Hematopoietic multipotent progenitor cell treated with erythropoietin and hydrocortisone succinate and interleukin-3 and kit ligand, for 17 days (in vitro differentiated cells): ENCODE measurements at places on chromosomes 6 and 20.

GRCh38 chr6:160300076-160300695 lies 41.6 kb upstream of the SLC22A2 start:
- no peak for DNase-seq

- DNase-seq = no peak
Measured at GRCh38 chr6:85402922-85403321, 47.0 kb upstream of the NT5E start.

- no peak for DNase-seq
Measured at GRCh38 chr6:17297271-17298080, 16.3 kb downstream of the RBM24 start.

DNA sequence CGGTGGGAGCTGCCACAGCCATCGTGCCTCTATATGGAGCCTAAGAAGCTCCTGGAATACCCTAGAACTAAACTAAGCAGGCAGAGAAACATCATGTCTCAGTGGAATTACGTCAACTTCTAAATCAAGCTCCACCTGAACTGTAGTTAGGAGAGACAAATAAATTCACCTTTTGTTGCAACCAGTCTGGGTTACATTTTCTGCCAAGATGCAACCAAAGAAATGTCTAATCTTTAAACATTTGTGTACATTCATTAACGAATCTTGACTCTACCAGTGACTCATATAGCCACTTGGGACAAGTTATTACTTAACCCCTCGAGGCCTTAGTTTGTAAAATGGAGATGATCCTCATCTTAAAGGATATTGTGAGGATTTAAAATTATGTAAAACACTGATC lies 8.9 kb downstream of the PTPRK start:
- no peak for DNase-seq

GRCh38 chr20:19269737-19270340 lies 57.4 kb downstream of the SLC24A3 start:
- DNase-seq = no peak

- no peak for DNase-seq
Measured at GRCh38 chr6:39411465-39411864, 89.0 kb upstream of the KCNK16 start.

GRCh38 chr6:108945681-108946159 lies 97.5 kb downstream of the ARMC2 start:
- DNase-seq = no peak

DNA sequence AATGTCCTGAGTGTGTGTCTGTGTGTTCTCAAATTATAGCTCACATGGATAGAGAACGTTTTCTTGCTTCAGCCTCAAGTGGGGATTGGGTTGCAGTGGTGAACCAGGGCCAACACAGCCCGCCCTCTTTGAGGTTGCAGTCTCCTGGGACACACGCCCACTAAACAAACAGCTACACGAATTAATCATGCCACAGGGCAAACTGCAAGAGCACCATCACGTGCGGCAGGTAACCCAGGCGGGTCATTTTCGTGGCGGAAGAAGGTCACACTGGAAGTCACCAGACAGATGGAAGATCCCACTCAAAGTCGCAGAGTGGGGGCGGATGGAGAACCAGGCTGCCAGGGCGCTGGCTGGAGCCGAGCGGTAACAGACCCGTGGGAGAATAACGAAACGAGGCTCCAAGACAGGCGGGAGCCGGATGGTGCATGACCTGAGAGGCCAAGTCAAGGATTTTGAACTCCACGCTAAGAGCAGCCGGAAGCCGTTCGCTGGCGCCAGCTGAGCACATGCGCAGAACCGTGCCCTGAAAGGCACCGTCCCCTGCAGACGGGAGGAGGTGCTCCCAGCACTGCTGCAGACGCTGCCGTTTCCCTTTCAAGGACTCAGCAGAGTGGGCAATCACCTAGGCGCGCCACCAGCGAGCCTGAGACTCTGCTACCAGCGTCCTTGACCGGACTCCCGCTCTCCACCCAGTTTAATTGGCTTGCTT lies 10.7 kb downstream of the DLL1 start:
- DNase-seq = no peak

- no peak for DNase-seq
Measured at GRCh38 chr6:121912905-121913304, 477.5 kb downstream of the GJA1 start.

DNA sequence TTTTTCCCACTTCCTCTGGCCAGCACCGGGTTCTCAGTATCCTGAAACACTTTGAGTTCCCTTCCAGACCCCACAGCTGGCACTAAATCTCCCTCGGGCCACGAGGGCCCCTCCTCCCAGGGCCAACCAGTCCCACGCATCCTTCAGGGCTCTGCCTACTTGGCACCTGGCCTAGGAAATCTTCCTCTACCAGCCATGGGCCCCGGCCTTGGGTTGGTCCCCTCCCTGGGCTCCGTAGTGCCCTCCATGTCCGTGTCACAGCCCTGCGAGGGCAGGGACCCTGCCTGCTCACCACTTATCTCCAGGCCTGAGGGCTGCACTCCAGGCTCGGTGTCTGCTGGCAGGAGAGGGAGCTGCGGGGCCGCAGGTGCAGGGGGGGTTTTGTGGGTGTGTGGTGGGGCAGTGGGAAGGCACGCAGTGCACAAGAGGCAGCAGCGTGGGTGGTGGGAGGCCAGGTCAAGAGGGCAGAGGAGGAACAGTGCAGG lies 48.8 kb upstream of the CDH22 start:
- DNase-seq = no peak

DNA sequence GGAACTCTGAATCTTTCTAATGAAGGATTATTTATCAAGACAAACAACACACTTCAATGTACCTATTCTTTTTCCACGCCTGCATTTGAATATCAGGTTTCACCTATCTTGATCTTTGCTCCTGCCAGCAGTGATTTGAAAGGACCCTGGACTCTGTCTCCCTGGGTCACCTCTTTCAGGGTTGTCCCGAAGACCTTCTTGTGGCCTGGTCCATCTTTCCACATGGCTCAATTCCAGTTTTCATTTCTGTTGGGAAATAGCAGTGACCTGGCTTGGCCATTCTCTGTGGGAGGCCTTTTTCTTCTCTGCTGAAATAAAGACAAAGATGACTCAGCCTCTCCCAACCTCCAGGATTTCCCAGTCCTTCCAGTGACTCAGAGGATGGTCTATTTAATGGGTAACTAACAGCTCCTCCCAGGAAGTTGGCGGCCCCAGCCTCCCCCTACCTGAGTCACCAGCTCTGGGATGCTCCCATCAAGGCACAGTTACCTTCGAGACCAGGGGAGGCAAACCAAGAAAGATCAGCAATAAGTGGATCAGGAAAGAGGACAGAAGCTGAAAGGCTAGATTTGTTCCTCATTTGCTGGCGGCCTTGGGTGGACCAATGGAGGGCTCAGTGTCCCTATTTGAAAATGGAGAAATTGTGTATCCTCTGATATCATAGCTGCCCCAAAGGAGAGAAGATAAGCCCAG lies 120.2 kb upstream of the RNF24 start:
- DNase-seq = no peak

- DNase-seq = no peak
Measured at GRCh38 chr6:137522831-137523230, 28.6 kb upstream of the OLIG3 start.
